ENCODE measurements at places on chromosomes 16 and 17. TPM values are rescaled to one million over a fixed set of nuclear protein-coding genes. Genes with fewer than 3 reads are reported as not detected.

GRCh38 chr17:80838311-80839025 is 153.2 kb upstream of the CHMP6 start:
- DNase-seq = peak; percentile 39
- peaks cover 10% of the 10 kb centered on the region for H3K4me1 ChIP-seq
- no peak overlapping the region for H3K4me3 ChIP-seq

DNA sequence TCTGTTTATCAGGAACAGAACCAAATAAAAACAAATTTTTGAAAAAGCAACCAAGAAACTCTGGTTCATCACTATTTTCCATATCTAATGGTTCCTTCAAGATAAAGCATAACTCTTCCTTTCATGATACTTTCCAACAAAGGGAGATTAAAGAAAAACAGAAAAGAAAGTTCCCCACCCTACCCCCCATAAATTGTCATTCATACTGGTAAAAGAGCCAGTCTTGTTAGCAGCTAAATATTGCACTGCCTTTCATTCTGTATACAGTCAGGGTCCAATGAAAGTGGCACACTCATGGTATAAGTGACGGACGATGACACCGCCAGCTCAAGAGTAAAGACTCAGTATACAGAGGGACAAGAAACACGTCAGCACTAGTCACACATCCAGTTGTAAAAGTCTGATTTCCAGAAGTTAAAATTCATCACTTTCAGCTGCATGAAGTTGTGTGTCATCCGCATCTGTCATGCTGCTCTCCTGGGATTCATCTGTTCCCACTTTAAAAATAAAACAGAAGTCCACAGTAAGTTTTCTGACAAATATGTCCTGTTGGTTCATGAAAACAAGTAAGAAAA is 68.5 kb downstream of the CDC27 start:
- H3K36me3 ChIP-seq = peaks cover 70% of the 10 kb centered on the region
- H3K27me3 ChIP-seq = no peaks in the 10 kb centered on the region
- H3K27ac ChIP-seq = no peak overlapping the region
- DNase-seq = no peak
- H3K4me3 ChIP-seq = no peak overlapping the region
- no peaks in the 10 kb centered on the region for H3K4me1 ChIP-seq

GRCh38 chr16:181565-182021 is 1.3 kb downstream of the HBQ1 start:
- H3K36me3 ChIP-seq = no peaks in the 10 kb centered on the region
- H3K27ac ChIP-seq = no peak overlapping the region
- H3K27me3 ChIP-seq = peaks cover 43% of the 10 kb centered on the region

- H3K4me1 ChIP-seq = peaks cover 43% of the 10 kb centered on the region
- DNase-seq = no peak
- H3K27me3 ChIP-seq = no peaks in the 10 kb centered on the region
- no peak overlapping the region for H3K4me3 ChIP-seq
These were observed 9.8 kb downstream of the SMIM5 start for GRCh38 chr17:75642784-75643642.

- no peak overlapping the region for H3K4me3 ChIP-seq
- H3K27me3 ChIP-seq = no peaks in the 10 kb centered on the region
- no peak overlapping the region for H3K27ac ChIP-seq
These were observed 1109.7 kb downstream of the CDH11 start for GRCh38 chr16:64012166-64012565.

KRT32 gene
- total RNA-seq = not detected

- no peak overlapping the region for H3K4me3 ChIP-seq
- H3K4me1 ChIP-seq = no peaks in the 10 kb centered on the region
- no peaks in the 10 kb centered on the region for H3K27me3 ChIP-seq
- no peak for DNase-seq
- no peaks in the 10 kb centered on the region for H3K36me3 ChIP-seq
These were observed 15.4 kb downstream of the COX6A2 start for GRCh38 chr16:31412750-31413149.

All from lower lobe of right lung (tissue), 2 donors.